ENCODE measurements at places on chromosomes 12 and 14. TPM values are rescaled to one million over a fixed set of nuclear protein-coding genes. Genes with fewer than 3 reads are reported as not detected.
A peak's percentile ranks its signal among the peaks of the same experiment; 100 is the strongest.

Gene MIP
- polyA plus RNA-seq = 0.08 TPM

Gene TMBIM6
- polyA plus RNA-seq = 231 TPM

Gene GLIPR1L2
- polyA plus RNA-seq = 0.22 TPM

Gene GRIP1
- polyA plus RNA-seq = 0.32 TPM

Gene NUDT14
- 27.7 TPM for polyA plus RNA-seq

Gene PAN2
- 43.0 TPM for polyA plus RNA-seq

DNA sequence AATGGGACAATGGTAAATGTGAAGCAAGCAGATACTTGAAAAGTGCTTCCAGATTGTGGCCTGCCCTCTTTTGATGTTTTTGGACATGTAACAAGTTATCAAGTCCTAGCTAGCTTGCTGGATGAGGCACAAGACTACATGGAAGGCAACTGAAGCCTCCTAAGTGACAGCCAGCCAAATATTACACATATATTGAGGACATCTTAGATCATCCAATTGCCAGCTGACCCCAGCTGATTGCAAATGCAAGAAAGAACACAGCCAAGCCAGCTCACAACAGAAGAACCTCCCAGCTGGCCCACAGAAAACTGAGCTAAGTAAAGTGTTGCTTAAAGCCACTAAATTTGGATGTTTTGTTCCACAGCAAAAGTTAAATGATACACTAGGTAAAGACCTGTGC, 156.9 kb downstream of the SRGAP1 start:
- no peaks in the 10 kb centered on the region for H3K27me3 ChIP-seq
- H3K4me1 ChIP-seq = no peaks in the 10 kb centered on the region
- no peak overlapping the region for H3K4me3 ChIP-seq
- H3K36me3 ChIP-seq = no peaks in the 10 kb centered on the region
- H3K27ac ChIP-seq = no peak overlapping the region

- DNase-seq = peak; percentile 7
- H3K36me3 ChIP-seq = no peaks in the 10 kb centered on the region
- no peak overlapping the region for H3K27ac ChIP-seq
- H3K4me3 ChIP-seq = no peak overlapping the region
- no peaks in the 10 kb centered on the region for H3K27me3 ChIP-seq
Observed at GRCh38 chr14:101591121-101591520, 29.8 kb downstream of the DIO3 start.

GRCh38 chr12:62006076-62006732, 254.0 kb upstream of the USP15 start:
- H3K27me3 ChIP-seq = no peaks in the 10 kb centered on the region
- no peaks in the 10 kb centered on the region for H3K4me1 ChIP-seq
- no peak overlapping the region for H3K27ac ChIP-seq
- no peaks in the 10 kb centered on the region for H3K36me3 ChIP-seq
- DNase-seq = peak; percentile 63

- peaks cover 9% of the 10 kb centered on the region for H3K36me3 ChIP-seq
- H3K27ac ChIP-seq = no peak overlapping the region
- H3K27me3 ChIP-seq = no peaks in the 10 kb centered on the region
- DNase-seq = no peak
- no peak overlapping the region for H3K4me3 ChIP-seq
Observed at GRCh38 chr14:63454863-63455622, 88.1 kb downstream of the PPP2R5E start.

DNA sequence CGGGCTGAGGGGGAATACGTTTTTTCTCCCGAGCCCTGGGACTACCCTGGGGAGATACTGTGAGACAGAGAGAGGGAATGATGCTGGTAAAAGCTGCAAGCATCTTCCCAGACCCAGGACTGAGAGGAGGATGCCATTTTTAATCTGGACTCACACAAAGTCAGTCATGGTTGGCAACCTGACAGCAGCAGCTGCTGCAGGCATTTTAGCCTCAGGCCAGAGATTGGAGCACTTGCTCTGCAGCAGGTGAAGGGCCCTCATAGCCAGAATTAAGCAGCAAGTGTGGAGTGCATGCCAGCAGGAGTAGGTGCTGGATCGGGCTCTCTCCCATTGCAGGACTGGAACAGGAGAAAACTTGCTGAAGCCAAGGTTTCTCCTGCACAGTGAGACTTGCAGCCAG, 361.1 kb upstream of the CLEC14A start:
- no peaks in the 10 kb centered on the region for H3K27me3 ChIP-seq
- H3K4me3 ChIP-seq = no peak overlapping the region
- H3K4me1 ChIP-seq = no peaks in the 10 kb centered on the region
- DNase-seq = peak; percentile 69

GRCh38 chr12:121253638-121254335, 42.7 kb downstream of the CAMKK2 start:
- H3K4me3 ChIP-seq = no peak overlapping the region
- H3K36me3 ChIP-seq = peaks cover 6% of the 10 kb centered on the region
- no peaks in the 10 kb centered on the region for H3K4me1 ChIP-seq
- no peaks in the 10 kb centered on the region for H3K27me3 ChIP-seq
- no peak overlapping the region for H3K27ac ChIP-seq

DNA sequence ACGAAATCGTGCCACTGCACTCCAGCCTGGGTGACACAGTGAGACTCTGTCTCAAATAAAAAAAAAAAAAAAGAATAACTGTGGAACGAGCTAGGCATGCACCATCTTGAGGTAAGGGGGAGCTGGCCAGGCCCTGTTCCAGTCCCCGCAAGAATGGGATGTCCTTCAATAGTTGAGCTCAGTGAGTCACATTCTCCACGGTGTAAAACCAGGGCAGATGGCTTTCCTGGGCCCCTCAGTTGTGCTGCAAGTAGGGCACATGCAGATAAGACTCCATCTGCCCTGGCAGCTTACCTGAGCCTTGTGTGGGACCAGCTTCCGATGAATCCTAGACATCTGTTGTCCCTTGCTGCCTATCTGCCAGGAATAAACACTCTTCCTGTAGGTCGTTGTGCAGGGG, 312.1 kb downstream of the VRK1 start:
- H3K27me3 ChIP-seq = no peaks in the 10 kb centered on the region
- no peaks in the 10 kb centered on the region for H3K4me1 ChIP-seq
- no peak for DNase-seq
- no peak overlapping the region for H3K4me3 ChIP-seq

DNA sequence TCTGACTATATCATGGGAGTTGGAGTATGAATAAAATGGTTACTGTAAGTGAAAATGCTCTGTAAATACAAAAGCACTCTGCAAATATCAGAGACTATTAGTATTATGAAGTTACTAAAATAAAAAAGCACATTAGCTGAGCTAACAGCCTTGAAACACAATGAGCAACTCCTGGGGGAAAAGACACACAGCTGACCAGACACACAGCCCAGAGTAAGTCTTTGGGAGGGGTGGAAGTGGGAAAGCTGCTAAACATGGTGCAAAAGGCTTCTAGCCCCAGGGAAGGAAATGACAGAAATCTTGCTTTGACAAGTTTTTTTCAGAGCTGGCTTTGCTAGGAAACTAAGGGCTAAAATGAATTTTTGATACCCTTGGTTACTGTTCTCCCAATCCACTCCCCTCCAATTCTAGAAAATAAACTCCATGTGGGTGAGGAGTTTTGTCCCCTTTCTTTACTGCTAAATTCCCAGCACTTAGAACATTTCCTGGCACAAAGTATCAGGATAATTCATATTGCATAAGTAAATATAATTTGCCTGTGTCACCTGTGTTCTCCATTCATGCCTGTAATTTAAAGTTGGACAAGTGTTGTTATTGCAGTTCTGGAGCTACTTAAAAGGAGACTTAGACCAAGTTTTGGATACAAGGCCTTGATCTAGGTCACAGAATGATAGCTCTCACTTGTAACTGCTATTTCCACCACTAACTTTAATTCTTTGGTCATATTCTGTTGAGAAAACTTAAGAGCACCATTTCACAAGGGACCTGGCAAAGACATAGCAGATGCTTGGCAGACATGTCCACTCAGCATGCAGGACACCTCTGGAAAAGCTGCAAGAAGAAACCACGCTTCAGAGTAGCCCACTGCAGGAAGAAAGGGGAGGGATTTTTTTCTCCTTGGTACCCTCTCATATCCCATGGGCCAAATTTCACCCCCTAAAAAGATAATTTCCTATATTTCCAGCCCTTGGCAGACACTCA, 19.0 kb upstream of the RAB3IP start:
- no peak for DNase-seq
- H3K4me1 ChIP-seq = no peaks in the 10 kb centered on the region
- no peak overlapping the region for H3K27ac ChIP-seq
- no peaks in the 10 kb centered on the region for H3K27me3 ChIP-seq

GRCh38 chr12:2256915-2257314, 204.1 kb downstream of the CACNA1C start:
- no peak overlapping the region for H3K27ac ChIP-seq
- no peaks in the 10 kb centered on the region for H3K27me3 ChIP-seq
- H3K36me3 ChIP-seq = no peaks in the 10 kb centered on the region
- no peak for DNase-seq

DNA sequence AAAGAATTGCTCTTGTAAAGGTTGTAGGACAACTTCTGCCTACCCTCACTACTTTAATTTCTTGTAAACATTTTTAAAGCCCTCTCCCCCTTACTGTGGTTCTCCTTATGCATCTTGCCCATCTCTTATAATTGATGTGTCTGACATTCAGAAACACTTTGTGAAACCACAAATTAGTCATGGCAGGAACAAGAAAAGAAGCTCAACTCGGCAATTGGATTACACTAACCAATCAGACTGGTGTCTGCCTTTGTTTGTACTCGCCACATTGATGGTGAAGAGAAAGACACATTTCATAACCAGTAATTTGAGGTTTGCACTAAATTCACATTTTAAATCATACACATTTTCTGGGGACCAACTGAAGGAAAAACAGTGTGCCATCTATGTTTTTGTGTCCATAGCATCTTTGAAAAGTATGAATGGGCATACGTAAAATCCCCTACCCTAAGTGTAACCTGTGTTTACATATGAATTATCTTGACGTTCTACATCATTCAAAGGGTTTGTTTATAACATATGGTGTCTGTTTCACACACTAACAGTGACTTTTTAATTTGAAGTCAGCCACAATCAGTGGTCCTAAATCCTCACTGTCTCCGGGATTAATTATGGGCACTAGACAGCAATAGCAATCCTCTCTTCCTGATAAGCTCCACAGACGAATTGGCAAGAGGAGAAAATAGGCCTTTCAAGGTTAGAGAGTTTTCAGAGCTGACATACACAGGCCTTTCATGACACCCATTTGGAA, 49.9 kb downstream of the OTX2 start:
- DNase-seq = no peak
- H3K36me3 ChIP-seq = no peaks in the 10 kb centered on the region
- no peaks in the 10 kb centered on the region for H3K4me1 ChIP-seq
- H3K4me3 ChIP-seq = no peak overlapping the region
- H3K27me3 ChIP-seq = no peaks in the 10 kb centered on the region

DNA sequence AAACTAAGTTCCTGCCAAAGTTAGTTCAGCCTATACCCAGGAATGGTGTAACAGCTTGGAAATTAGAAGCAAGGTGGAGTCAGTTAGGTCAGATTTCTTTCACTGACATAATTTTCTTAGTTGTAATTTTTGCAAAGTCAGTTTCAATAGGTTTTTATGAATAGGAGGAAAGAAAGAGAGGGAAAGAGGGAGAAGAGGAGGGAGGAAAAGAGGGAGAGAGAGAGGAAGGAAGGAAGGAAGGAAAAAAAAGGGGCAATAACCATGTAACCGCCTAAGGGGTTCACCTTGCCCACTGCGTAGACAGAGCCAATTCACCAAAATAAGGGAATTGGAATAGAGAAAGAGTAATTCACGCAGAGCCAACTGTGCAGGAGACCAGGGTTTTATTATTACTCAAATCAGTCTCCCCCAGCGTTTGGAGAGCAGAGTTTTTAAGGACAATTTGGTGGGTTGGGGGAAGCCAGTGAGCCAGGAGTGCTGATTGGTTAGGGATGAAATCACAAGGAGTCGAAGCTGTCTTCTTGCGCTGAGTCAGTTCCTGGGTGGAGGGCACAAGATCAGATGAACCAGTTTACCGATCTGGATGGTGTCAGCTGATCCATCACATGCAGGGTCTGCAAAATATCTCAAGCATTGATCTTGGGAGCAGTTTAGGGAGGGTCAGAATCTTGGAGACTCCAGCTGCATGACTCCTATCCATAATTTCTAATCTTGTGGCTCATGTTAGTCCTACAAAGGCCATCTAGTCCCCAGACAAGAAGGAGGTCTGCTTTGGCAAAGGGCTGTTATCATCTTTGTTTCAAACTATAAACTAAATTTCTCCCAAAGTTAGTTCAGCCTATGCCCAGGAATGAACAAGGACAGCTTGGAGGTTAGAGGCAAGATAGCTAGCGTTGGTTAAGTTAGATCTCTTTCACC, 126.0 kb upstream of the AMIGO2 start:
- no peak overlapping the region for H3K4me3 ChIP-seq
- DNase-seq = no peak
- H3K36me3 ChIP-seq = no peaks in the 10 kb centered on the region
- H3K27me3 ChIP-seq = no peaks in the 10 kb centered on the region
- H3K4me1 ChIP-seq = peaks cover 3% of the 10 kb centered on the region

DNA sequence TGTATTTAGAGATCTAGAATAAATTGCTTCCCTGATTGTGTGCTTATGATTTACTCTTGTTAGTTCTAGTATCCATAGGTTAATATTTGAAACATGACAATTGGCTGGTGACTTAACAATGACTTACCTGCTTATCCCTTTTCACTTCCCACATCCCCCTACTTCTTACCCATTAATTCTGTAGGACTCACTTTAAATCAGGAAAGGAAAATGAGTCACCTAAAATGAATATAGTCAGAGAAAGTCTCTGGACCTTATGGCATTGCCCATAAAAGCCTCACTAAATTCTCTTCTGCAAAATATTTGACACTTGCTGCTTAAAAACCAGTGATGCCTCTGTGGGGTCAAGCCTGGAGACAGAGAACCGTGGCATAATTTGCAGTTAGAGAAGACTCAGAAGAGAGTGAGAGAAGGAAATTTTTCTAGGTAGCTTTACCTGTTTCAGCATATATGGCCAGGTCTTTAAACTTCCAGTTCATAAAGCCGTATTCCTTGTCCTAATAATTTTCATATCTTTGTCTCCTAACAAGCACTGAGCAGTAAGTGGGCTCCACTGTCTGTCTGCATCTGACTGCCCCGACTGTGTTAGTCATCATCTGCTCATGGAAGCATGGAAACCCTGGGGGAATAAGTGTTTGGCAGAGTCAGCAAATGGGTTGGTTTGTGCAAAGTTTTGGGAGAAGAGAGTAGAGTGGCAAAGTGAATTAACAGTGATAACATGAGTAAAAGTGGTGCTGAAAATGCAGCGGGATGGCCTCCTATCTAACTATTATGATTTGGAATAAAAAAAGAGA, 294.4 kb downstream of the AKAP6 start:
- no peak overlapping the region for H3K4me3 ChIP-seq
- no peaks in the 10 kb centered on the region for H3K36me3 ChIP-seq
- no peak overlapping the region for H3K27ac ChIP-seq
- no peaks in the 10 kb centered on the region for H3K27me3 ChIP-seq
- DNase-seq = no peak

All from lung (tissue), 17 donors.